ENCODE measurements at places on chromosomes 5 and 9.
A peak's percentile ranks its signal among the peaks of the same experiment; 100 is the strongest.

GRCh38 chr9:107874591-107875369, 385.2 kb upstream of the KLF4 start:
- no peak for DNase-seq

GRCh38 chr5:31193591-31194467, at the start of gene CDH6:
CDH6 (plus strand) TSS chr5:31193686; CDS start chr5:31267474, 73,788 bp downstream.
- DNase-seq, result peak; percentile 77

- DNase-seq, result no peak
These were observed 42.6 kb downstream of the ADAMTS2 start for GRCh38 chr5:179302499-179303185.

DNA sequence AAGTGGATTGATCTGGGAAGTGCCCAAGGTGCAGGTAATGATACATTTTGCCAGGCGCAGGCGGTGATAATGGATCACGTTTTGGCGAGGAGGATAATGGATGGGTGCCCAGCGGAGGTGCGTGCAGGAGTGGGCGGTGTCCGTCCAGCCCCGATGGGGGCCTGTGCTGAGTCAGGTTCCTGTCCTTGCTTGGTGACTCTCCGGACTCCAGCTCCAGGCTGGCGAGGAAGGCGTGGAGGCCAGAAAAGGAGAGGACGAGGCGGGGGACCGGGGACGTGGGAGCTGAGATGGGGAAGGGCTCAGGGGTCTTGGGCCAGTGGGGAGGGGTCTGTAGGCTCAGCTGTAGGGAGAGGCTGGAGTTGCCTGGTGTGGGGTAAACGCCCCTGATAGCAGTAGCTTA, 268.3 kb downstream of the PBX3 start:
- no peak for DNase-seq

DNA sequence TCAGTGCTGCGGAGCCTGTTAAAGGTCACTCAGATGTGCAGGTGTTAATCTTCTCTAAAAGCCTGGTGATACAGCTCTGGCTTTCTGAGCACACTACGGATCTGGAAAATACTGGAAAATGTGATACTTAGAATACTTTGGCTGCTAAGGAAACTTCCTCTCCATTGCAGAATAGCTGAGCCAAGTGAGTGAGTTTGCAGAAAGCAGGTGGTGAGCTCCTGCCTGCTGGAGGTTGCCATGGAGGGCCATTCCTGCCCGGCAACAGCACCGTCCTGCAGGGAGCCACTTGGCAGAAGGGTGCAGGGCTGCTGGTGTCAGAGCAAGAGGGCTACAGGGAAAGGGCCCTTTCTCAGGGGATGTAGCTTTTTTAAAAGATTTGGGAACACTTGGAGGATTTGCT, 40.7 kb downstream of the SECISBP2 start:
- DNase-seq, result no peak

GRCh38 chr5:178241688-178242231, 9.2 kb upstream of the PHYKPL start:
- DNase-seq, result no peak

- no peak for DNase-seq
These were observed 81.5 kb downstream of the CAAP1 start for GRCh38 chr9:26811106-26811505.

Data from 8988T (cell line).